Urinary bladder (tissue), 4 donors: ENCODE measurements at places on chromosomes 5 and 9. TPM values are rescaled to one million over a fixed set of nuclear protein-coding genes. Genes with fewer than 3 reads are reported as not detected.

GRCh38 chr5:117731446-117731845, 1156.8 kb upstream of the SEMA6A start:
- no peak for DNase-seq

DNA sequence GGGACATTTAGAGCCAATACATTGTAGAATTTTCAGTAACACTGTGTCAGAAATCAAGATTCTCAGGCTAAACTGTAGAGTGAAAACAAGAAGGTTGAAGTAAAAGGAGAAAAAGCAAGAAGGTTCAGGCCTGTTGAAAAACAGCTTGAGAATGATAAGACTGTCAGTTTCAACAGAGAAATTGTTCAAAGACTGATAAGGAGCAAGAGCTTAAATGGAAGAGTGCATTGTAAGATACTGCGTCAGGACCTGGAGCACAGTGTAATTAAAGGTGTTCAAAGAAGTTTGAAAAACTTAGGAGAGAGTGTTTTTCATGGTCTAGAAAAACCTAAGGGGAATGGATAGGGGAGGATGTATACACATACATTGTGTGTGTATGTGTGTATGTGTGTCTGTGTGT, 408.3 kb downstream of the KDM4C start:
- DNase-seq, result no peak

GRCh38 chr5:170623576-170624181, 119.9 kb downstream of the KCNIP1 start:
- no peak for DNase-seq

DNA sequence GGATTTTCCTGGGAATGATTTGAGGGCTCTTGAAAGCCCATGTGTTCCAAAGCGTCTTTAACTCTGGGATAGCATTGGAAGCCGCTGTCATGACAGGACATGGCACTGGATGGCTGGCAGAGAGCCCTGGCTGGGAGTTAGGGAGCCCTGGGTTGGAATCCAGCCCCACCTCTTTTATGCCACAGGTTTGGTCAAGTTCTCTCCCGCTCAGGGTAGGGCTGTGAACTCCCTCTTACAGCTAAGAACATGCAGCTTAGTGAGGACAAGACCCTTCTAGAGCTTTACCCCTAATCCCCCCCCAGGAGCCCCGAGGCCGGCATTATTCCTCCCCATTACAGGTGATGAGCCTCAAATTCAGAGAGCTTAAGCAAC, 37.2 kb downstream of the OLFML2A start:
- DNase-seq, result no peak

- no peak for DNase-seq
Observed at GRCh38 chr5:180474569-180474968, 19.6 kb upstream of the CNOT6 start.

- DNase-seq, result peak; percentile 6
Observed at GRCh38 chr9:29339387-29339786, 1766.1 kb upstream of the C9orf72 start.

DNA sequence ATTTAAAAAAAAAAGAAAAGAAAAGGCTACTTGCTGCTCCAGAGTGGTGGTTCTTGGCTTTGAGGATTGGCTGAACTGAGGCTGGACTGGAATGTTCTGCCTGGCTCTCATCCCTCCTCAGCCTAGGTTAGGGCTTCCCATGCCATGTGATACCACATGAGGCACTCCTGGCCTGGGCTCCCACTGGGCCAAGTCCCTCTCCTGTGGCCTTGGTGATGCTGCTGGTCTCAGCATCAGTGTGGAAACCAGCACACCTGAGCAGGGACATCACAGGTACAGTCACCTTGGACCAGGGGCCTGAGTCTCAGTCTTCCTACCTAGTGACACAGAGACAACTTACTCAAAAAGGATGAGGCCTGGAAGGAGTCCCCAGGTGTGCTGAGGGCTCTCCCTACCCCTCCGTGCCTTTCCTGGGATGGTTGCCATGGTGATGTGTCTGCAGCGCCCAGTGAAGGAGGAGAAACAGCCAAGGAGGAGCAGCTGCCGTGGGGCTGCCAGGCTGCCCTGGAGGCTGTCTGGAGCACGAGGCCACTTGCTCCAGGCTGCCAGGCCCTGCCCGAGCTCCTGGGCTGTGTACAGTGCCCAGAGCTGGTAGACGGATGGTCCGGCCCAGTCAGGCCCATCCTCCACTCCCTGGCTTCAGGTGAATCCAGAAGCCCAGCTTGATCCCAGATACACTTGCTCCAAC, 71.0 kb downstream of the WNK2 start:
- DNase-seq, result no peak

GRCh38 chr5:127402361-127402760, 111.8 kb downstream of the MEGF10 start:
- DNase-seq, result no peak

GRCh38 chr5:159174511-159175168, 34.7 kb downstream of the RNF145 start:
- DNase-seq, result no peak

DNA sequence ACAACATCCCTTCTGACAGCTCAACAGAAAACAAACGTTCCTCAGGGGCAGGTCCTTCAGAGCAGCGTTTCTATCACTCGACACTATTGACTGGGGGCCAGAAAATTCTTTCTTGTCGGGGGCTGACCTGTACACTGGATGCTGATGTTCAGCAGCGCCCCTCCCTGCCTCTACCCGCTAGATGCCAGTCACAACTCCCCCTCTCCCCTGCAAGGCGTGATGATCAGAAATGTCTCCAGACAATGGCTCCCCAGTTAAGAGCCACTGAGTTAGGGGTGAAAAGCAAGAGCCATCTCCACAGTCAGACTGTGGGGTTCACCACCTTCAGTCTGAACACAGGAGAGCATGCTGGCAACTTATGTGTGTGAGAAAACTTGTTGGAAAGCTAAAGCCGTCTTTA, 39.8 kb downstream of the SERINC5 start:
- DNase-seq, result no peak

- DNase-seq, result no peak
Observed at GRCh38 chr9:18881758-18882157, 151.3 kb downstream of the SAXO1 start.

DNA sequence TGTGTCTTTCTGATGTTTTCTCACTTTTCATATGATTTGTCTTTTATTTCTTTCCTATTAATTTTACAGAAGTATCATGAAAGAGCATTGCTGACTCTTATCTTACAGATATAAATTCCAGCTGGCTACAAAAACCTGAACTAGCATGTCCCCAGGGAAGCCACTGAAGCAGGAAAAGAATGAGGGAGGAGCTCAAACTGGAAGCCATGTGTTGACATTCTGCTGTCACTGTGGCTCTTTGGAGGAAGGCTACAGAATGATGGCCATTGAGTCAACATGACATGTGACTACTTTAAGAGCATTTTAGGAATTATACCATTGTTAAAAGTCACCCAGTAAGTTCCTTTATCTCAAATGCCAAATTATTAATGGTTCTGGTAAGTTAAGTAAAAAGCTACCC, 638.3 kb upstream of the DMAC1 start:
- no peak for DNase-seq

OGN gene
- 822 TPM for total RNA-seq

ZNF366 gene
- 2.9 TPM for total RNA-seq

OR13C2 gene
- total RNA-seq, result not detected

ST6GALNAC4 gene
- 6.8 TPM for total RNA-seq

FOXD4L4 gene
- not detected for total RNA-seq

DNAH5 gene
- 0.48 TPM for total RNA-seq

PCDHB12 gene
- total RNA-seq, result 6.9 TPM

VCAN gene
- 435 TPM for total RNA-seq
